Heart left ventricle (tissue), 16 donors: ENCODE measurements at places on chromosomes 7 and 10. TPM values are rescaled to one million over a fixed set of nuclear protein-coding genes. Genes with fewer than 3 reads are reported as not detected.
A peak's percentile ranks its signal among the peaks of the same experiment; 100 is the strongest.

DNA sequence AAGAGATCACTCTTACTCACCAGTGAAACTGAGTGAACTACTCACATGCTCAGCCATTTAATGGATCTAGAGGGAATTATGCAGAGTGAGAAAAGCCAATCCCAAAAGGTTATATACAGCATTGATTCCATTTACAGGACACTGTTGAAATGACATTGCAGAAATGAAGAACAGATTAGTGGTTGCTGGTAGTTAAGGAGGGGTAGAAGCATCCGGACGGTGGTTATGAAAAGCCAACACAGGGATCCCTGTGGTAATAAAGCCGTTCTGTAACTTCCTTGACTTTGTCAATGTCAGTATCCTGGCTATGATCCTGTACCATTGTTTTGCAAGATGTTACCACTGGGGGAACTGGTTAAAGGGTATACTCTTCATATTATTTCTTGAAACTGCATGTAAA lies 253.4 kb downstream of the USP6NL start:
- no peak for DNase-seq

Gene PIP
- not detected for total RNA-seq

- peak; percentile 39 for DNase-seq
Measured at GRCh38 chr7:651032-651728, 75.3 kb upstream of the DNAAF5 start.

DNA sequence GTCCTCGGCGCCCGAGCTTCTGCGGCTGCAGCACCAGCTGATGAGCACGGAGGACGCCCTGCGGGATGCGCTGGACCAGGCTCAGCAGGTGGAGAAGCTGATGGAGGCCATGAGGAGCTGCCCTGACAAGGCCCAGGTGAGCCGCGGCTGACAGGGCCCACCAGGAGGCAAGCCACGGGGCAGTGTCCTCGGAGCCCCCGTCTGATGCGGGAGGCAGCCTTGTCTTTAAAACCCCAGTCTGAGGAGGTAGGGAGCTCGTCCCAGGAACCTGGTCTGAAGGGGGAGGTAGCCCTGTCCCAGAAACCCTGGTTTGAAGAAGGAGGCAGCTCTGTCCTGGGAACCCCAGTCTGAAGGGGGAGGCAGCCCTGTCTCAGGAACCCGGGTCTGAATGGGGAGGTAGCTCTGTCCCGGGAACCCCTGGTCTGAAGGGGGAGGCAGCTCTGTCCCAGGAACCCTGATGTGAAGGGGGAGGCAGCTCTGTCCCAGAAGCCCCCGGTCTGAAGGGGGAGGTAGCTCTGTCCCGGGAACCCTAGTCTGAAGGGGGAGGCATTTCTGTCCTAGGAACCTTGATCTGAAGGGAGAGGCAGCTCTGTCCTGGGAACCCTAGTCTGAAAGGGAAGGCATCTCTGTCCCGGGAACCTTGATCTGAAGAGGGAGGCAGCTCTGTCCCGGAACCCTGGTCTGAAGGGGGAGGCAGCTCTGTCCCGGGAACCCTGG lies 53.1 kb upstream of the GTF2IRD1 start:
- peak; percentile 64 for DNase-seq

DNA sequence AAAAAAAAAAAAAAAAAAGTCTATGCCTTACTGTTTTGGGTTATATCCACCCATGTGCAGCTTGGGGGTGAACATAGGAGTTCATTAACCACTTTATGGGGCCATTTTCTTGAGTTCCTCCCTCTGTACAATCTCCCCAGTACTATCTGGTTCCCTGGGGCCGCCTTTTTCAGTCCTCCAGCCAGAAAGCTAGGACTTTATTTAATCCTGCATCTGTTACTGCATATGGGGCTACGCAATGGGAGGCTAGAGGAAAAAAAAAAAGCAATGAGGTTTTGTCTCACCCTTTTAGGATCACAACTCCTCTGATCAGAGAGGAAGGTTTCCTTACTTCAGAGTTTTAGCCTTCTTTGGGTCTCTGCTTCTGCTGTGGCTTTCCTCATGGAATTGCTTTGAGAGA lies 51.0 kb downstream of the BTRC start:
- no peak for DNase-seq

GRCh38 chr7:121276313-121276712 lies 52.5 kb upstream of the WNT16 start:
- no peak for DNase-seq

GRCh38 chr7:27247452-27248426 lies 5.1 kb downstream of the EVX1 start:
- no peak for DNase-seq

DNA sequence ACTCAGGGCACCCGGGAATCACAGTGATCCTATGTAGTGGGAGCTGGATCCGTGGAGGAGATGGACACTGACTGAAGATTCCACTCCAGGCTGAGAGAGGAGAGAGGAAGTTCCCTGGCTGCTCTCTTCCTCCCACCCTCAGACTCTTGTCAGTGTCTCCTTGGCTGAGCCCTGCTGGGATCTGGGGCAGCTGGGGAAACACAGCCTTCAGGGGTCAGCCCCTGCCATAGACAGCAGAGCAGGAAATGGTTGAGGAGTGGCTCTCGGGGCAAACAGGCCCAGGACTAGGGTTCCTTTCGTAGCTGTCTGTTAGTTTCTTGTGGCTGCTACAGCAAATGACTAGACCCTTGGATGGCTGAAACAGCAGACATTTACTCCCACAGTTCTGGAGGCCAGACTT lies 174.4 kb upstream of the BMPER start:
- DNase-seq, result no peak
